ENCODE measurements at places on chromosomes 6 and 20. TPM values are rescaled to one million over a fixed set of nuclear protein-coding genes. Genes with fewer than 3 reads are reported as not detected.

The TAGAP gene
- 3.5 TPM for polyA plus RNA-seq

The HLA-DRA gene
- polyA plus RNA-seq: 272 TPM

The SRMS gene
- polyA plus RNA-seq: not detected

The PPP1R16B gene
- 8.0 TPM for polyA plus RNA-seq

The ELOVL2 gene
- 4.1 TPM for polyA plus RNA-seq

The SNAI1 gene
- 20.9 TPM for polyA plus RNA-seq

The CNKSR3 gene
- polyA plus RNA-seq: 12.9 TPM

The FAXC gene
- 28.0 TPM for polyA plus RNA-seq

The OR2H1 gene
- polyA plus RNA-seq: not detected

The CGA gene
- not detected for polyA plus RNA-seq

The LAMA2 gene
- polyA plus RNA-seq: 54.2 TPM

The SLC17A3 gene
- polyA plus RNA-seq: not detected

GRCh38 chr6:168456907-168457652, 16.1 kb downstream of the SMOC2 start:
- DNase-seq: no peak

DNA sequence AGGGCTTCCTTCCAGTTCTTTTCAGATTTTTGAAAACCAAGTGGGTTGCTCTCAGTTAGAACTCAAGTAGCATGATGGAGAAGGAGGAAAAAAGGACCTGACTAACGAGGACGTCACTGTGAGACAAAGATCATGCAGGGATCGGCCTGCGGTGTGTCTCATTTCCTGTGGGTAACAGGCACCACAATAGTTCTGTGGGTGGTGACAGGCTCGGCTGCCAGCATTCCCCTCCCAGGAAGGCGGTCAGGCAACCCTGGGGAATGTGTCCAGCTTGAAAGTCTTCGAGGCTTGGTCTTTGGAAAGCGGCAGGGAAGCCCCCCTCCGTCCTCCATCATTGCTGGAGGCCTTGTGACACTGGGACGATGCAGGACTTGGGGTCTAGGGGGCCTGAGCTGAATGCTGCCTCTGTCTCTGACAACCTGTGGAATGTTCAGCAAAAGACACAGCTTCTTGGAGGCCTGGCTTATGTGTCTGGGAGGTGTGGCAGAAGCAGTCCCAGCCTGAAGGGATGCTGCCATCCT, 121.0 kb downstream of the BCAS1 start:
- no peak for DNase-seq

DNA sequence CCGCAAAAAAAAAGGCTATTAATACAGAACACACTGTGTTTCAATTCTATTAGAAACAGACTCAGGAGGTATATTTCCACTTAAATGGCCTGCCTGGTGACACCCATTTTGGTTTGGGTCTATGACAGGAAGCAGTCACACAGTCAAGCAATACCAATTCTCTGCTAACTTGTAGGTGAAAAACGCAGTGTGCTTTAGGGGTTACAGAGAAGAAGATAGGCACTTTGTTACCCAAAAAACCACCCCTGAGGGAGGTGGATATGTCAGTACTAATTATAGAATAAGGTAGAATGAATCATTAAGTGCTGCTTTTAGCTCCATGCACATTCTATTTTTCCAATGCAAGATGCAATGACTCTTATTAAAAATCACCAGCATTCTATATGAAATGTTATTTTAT, 53.8 kb downstream of the DNAAF9 start:
- no peak for DNase-seq

- DNase-seq: no peak
Measured at GRCh38 chr6:124795643-124796463, 166.4 kb upstream of the RNF217 start.

- DNase-seq: no peak
Measured at GRCh38 chr6:148465011-148465335, 122.3 kb downstream of the SASH1 start.

GRCh38 chr20:42366626-42367025, 748.4 kb upstream of the CHD6 start:
- no peak for DNase-seq

DNA sequence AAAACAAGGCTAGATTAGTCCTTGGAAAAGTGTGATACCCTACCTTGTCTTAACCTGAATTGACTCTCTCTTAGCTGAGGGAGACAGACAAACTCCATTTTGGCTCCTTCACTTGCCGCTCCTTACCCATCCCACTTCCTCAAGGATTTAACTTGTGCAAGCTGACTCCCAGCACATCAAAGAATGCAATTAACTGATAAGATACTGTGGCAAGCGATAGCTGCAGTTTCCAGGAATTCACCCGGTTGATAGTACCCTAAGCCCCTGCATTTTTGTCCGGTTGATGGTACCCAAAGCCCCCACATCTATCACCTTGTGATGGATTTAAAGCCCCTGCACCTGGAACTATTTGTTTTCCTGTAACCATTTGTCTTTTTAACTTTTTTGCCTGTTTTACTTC, 1.9 kb upstream of the SERINC3 start:
- DNase-seq: no peak

GRCh38 chr20:24207803-24208300, 219.3 kb upstream of the GGTLC1 start:
- DNase-seq: no peak

DNA sequence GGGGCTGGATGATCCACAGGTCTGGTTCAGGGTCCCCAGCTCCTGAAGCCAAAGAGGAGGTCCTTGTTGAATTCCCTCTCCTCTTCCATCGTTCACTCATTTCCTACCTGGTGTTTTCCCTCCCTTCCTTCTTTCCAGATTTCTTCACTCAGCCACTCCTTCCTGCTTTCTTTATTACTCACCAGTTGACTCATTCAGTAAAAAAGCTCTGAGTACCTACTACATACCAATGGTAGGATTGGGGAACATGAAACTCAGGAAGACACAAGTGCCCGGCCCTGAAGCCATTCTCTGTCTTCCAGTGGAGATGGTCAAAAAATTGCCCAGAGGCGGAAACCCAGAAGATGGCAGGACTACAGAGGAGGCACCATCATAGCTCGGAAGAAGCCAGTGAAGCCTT, 11.9 kb upstream of the NSFL1C start:
- DNase-seq: no peak

DNA sequence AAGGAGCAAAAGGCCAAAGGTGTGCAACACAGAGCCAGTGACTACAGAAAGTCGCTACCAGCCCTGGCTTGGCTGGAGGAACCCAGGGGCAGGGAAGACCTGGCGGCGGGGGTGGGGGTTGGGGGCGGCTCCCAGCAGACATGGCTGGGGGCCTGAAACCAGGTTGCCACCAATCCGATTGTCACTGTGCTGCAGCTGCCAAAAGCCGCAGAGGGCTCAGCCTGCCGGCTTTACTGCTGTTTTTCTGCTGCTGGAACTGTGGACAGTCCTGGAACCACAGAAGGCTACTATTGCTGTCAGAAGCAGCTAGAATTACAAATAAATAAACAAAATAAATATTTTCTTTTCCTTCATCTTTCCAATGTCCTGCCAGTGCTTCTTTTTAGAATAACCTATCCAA, 25.7 kb upstream of the OGFRL1 start:
- DNase-seq: no peak

DNA sequence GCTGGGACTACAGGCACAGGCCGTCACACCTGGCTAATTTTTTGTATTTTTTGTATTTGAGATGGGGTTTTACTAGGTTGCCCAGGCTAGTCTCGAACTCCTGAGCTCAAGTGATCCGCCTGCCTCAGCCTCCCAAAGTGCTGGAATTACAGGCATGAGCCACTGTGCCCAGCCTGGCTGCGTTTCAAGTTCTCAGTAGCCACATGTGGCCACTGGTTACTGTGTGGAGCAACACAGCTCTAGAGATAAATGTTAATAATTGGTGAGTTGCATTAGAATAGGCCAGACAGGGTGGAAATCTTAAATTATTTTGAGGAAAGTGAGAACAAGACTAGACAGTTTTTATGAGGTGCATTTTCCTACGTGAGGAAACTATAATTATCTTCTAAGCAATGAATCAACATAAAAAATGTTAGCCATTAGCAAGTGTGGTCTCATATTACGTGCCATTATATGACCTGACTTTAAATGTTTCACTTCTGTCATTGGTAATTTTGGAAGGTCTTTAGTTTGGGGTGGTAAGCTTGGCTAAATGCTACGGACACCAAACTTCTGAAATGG, 129.6 kb downstream of the PLEKHG1 start:
- no peak for DNase-seq

DNA sequence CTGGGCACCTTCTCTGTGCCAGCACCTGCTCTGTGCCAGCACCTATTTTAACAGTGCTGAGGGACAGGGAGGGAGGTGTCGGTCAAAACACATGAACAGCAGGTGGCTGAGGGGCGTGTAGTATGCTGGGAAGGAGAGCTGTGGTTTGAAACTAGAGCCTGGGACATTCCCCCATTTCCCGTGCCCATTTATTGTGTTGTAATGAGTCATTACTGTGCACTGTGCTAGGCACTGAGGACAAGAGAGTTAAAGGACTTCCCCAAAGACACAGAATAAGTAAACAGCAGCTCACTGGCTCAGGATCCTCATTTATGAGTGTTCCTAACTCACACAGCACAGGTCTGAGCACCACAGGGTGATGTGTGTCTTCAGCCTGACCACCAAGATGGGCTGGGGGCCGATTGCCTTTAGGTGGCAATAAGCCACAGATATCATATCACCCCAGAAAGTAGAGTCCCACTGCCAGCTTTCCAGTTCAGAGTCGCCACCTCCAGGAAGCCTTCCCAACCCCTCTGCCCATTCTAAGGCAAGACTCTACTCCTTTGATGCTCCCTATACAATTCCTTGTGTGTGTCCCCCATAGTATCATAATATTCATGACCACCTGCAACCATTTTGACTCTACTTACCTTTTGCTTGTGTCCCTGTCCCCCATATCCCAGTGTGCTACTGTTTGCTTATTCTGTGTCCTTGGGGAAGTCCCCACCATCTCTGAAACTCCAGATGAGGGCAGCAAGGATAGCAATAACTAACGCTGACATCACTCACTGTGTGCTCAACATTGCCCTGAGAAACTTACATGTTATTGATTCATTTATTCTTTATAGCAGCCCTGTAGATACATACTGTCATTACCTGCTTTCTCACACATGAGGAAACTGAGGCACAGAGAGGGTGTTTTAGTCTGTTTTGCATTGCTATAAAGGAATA, 87.3 kb downstream of the TOX2 start:
- DNase-seq: no peak

DNA sequence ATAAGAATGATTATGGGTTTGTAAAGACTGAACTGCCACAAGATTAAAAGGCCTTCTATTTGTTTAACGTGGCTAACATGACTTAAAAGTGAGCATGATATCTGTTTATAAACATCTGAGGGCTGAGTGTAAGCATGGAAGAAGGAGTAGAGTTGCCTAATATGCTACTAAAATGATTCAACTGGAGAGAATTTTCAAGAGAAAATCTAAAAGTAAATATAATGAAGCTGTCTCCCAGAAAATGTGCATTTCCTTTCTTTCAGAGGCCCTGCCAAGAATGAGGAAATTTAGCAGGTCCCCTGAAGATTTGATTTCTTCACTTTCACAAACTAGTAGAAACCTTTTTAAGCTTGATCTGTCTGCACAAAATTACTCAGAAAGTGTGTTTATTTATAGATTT, 4.2 kb upstream of the EYA4 start:
- DNase-seq: no peak

GRCh38 chr6:5411414-5411813, 150.1 kb downstream of the FARS2 start:
- DNase-seq: no peak

GRCh38 chr20:45975686-45976085, 3.7 kb upstream of the ZNF335 start:
- no peak for DNase-seq

- no peak for DNase-seq
Measured at GRCh38 chr6:42224222-42225028, 6.8 kb upstream of the MRPS10 start.
